NCI-H226 (cell line): ENCODE measurements at places on chromosomes 4 and X.

DNA sequence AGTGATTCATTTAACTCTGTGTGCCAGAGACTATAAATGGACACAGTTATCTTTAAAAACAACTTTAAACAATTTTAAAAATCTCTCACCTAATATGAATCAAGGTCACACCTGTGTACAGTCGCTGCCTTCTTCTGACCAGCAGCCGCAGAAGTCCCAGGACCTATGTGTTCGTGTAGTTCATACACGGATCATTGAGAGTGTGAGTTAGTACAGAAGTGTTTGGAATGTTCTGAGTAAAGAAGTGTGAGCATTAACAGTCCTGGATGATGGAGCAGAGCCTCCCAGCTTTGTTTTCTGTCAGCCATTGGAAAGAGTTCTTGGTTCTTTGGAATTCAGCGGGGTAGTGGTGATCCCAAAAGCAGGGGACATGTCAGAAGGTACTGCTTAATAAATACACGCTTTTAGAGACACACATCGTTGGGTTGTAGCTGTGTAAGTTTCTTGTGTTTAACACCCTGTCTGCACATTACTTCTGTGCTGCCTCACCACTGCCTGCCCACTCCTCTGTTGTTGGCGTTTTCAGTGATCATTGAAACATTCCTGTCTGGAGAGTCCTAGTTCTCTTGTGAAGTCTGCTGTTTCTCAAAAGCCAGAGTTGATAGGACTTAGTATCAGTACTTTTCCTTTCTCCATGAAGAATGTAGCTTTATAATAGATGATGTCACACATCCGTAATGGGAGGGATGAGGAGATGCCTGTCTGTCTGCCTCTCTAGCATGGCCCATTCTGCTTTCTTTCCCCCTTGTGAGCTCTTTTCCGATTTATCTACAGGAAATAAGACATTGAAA, 90.6 kb downstream of the PTTG2 start:
- no peak for DNase-seq

DNA sequence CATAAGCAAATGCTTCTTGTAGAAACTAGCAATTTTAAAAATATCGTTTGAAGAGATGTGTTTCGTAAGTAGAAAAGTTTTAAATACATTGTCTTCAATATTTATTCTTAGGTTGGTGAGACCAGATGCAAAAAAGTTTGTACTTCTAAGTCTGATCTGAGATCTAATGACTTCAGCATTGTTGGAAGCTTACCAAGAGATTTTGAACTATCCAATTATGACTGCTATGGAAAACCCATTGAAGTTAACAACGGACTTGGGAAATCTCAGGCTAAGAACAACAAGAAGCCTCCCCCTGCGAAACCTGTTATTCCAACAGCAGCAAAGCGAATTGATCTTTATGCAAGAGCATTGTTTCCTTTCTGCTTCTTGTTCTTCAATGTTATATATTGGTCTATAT, 50.2 kb upstream of the GRIA2 start:
- no peak for DNase-seq

GRCh38 chr4:24252121-24252520, 332.2 kb downstream of the DHX15 start:
- DNase-seq = peak; percentile 14

DNA sequence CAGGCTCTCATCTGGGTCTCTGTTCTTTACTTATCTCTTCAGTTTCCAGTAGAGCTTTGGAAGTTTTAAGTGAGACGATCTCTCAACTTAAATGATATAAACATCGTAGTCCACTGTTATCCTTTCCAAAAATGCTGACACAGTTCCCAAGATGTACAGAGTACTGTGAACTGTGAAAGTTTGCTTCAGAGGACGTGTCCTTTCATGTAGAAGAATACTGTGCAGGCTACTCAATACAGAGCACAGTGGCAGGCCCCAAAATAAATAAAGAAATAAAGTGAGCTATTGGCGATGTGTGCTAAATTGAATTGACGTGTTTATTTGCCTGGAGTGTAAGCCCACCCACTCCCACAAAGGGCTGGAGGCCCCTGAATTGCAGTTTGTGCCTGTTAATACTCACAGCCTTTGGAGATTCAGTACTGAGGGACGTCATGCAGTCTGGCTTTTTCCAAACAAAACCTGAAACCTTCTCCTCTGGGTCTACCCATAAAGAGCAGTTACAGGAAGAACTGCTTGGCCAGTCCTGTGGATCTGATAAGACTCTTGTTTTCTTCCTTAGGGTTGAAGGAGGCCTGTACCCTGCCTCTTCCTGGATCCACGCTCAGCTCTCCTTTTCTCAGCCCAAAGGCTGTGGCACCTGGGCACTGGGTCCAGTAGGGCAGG, 66.1 kb downstream of the SOWAHB start:
- DNase-seq = no peak

GRCh38 chr4:173769568-173769967, 239.5 kb upstream of the HAND2 start:
- no peak for DNase-seq

DNA sequence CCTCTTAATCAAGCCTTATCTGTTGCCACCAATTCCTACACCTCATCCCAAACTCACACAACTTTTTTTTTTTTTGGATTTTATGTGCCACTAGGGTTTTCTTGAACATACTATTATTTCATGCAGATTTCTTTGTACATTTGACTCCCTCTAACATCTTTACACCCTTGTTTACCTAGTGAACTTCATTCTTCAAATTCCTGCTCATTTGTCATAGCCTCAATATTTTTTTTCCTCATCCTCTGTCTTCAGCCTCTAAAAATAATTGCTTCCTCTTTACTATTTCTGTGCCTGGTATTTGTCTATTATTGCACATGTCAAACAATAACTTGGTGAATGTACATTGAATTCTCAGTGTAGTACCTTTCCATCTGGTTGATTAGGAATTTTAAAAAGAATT, 22.0 kb downstream of the NBDY start:
- DNase-seq = no peak

- DNase-seq = no peak
These were observed 75.7 kb downstream of the GPR82 start for GRCh38 chrX:41799661-41800060.

DNA sequence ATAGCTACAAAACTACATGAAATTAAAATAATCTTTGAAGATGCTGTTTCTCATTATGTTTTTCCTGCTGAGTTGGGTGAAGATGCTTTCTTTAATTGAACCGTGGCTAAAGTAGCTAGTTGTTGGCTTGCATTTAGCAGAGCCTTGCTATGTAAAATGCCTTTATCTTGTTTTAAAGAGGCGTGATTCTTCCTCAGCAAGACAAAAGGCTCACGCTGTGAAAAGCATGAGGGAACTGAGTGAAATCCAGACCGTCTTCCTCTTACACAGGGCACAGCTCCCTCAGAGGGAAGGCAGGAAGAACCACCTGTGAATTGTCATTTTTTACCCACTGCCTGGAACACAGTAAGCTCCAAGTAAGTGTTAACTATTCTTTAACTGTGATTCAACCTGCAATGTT, 39.0 kb upstream of the ZNF518B start:
- no peak for DNase-seq

DNA sequence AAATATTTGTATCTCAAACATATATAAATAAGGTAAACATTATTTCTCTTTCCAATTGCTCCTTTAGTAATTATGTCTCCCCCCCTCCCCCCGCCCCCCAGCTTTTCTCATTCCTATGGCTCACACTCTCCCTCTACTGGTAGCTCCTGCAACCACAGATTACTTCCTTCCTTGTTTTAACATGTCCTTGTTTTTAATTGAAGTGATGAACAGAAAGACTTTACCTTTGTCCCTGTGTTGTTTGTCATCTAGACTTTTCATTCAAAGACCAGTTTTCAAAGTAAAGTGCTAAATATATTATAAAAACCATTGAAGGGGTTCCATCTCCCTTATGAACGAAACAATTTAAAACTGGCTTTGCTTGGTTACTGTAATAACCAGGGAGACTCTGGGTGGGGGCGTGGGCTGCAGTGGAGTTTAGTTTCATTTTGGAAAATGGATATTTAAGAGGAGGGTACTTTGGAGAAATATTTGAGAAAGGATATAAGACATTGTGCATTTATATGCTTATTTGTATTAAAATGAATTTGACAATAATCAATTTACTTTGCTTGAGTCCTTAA, 352.9 kb downstream of the RAPGEF2 start:
- DNase-seq = no peak

GRCh38 chr4:65738134-65738533, 67.8 kb upstream of the EPHA5 start:
- DNase-seq = no peak

DNA sequence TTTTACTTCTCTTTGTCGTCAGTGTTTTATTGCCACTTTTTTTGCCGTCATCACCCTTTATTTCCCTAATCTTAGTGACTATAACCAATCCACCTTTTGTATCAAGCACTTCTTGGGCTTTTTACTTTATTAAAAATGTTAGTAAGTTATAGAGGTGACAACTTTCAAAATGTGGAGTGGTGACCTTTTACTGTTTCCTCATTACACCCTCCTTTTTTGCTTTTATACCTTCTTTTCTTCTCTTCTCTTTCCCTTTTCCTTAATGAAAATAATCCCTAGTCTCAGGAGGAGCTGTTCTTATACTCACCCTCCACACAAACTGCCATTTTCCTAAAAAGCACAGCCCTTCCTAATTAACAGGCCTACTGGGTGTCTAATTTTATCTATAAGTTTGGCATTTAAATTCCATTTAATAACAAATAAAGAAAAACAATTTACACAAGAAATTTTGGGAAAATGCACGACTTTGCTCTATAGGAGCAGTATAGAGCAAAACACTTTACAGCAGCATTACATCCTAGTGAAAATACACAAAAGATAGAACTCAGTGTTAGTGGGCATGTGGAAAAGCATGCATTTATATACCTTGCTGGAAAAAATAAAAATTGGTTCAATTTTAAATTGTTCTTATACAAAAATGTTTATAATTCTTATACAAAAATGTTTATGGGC, 27.3 kb downstream of the BBS12 start:
- no peak for DNase-seq

GRCh38 chr4:39718366-39719323, 20.7 kb downstream of the UBE2K start:
- DNase-seq = peak; percentile 16

DNA sequence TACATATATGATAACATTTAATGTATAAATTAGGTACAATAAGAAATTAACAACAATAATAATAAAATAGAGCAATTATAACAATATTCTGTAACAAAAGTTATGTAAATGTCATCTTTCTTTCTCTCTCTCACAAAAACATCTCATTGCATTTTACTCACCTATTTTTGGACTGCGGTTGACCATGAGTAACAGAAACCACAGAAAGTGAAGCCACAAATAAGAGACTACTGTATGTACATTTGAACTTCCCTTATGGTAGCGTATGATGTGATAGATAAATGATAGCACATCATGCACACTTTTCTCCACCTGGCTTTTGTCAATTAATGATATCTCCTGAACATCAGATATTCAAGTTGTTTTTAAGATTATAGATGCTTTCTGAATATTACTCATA, 80.5 kb downstream of the HNRNPD start:
- DNase-seq = no peak

GRCh38 chrX:16869393-16870094, 618 bp downstream of the RBBP7 start:
- peak; percentile 14 for DNase-seq

- DNase-seq = peak; percentile 66
These were observed at the start of gene MAN2B2 for GRCh38 chr4:6574747-6575502. Gene MAN2B2 (plus strand): TSS chr4:6575189. CDS start chr4:6575211, 22 bp downstream.
